ENCODE measurements at places on chromosomes 2 and 18.
A peak's percentile ranks its signal among the peaks of the same experiment; 100 is the strongest.

- DNase-seq, result no peak
These were observed 48.4 kb downstream of the NPPC start for GRCh38 chr2:231877533-231878456.

DNA sequence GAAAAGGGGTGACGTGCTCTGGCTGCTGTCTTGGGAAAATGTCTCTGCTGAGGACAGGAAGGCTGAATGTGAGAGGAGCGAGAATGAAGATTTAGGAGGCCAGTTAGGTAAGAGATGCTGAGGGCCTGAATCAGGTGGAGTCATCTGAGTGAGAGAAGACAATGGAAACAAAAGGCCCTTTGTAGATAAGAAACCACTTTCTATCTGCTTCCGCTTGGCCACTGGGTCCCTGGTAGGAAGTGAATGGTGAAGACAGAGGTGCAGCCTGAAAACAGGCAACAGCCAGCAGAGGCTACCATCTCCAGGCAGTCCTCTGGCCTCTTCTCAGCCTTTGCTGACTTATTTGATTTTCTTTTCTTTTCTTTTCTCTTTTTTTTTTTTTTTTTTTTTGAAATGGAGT lies 374.0 kb upstream of the SLC14A2 start:
- no peak for DNase-seq

GRCh38 chr2:226669905-226670304 lies 129.7 kb downstream of the IRS1 start:
- no peak for DNase-seq

GRCh38 chr2:82789851-82790205 lies 1669.3 kb downstream of the SUCLG1 start:
- DNase-seq, result no peak

DNA sequence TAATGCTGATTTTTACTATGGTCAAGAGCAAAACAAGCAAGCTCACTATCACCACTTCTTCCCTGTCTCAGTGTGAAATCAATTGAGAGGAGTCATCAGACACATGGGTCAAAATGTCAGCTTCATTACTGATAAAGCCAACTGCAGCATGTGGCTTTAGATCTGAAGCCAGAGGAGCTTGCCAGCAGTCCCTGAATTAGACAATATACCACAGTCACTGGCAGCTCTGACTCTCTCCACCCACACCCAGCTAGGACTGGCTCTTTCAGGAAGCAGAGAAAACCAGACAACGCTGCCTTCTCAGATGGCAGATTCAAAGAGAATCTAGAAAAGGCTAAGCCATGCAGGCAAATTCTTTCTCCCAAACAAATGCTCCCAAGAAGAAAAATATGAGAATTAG lies 20.0 kb upstream of the ASB18 start:
- DNase-seq, result no peak

DNA sequence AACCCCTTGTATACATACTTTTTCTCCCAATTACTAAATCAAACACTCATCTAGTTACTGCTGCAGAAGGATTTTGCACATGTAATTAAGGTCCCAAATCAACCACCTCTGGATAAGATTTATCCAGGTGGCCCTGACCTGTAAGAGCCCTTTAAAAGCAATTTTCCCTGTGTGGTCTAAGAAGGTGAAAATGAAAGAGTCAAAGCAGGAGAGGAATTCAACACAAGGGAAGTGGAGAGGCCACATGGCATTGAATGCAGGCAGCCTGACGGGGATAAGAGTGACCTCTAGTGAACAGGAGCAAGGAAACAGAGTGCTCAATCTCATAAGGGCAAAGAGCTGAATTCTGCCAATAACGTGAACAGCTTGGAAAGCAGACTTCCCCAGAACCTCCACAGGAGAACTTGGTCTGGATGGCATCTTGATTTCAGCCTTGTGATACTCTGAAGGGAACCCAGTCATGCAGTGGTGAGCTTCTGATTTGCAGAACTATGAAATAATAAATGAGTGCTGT lies 27.2 kb downstream of the PPP3R1 start:
- DNase-seq, result no peak

- no peak for DNase-seq
These were observed 41.2 kb downstream of the COL3A1 start for GRCh38 chr2:189015359-189015758.

GRCh38 chr2:8636721-8637636 lies 44.9 kb upstream of the ID2 start:
- DNase-seq, result no peak

DNA sequence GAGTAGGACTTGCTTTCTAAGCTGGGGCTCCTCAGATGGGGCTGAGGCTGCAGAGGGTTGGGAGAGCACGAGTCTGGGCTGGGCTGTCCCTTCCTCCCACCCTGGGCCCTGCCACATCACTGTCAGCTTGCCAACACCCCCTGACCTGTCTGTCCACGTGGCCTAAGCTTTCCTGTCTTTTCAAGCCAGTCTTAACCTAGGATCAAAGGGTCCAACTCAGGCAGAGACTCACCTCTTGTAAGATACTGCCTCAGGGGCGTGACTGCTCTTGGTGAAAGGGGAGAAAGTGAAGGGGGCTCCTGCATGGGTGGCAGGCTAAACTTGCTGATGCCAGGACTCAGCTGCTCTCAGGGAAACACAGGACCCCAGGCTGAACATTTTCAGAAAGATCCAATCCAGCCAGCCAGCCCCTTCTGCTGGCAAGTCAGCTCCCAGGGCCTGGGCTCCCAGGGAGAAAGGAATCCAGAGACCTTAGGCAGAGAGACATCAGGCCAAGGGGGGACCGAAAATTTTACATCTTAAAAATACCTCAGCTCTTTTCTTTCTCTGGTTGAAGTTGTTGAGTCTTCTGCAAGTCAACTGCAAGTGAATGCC lies 144.2 kb upstream of the ID2 start:
- no peak for DNase-seq

- no peak for DNase-seq
These were observed 1.4 kb downstream of the ITPRID2 start for GRCh38 chr2:181892799-181893435.

GRCh38 chr2:69279211-69279610 lies 107.8 kb downstream of the GFPT1 start:
- no peak for DNase-seq

- DNase-seq, result peak; percentile 12
These were observed 78.0 kb downstream of the TMEM182 start for GRCh38 chr2:102839668-102840388.

GRCh38 chr18:48398074-48398473 lies 11.1 kb downstream of the ZBTB7C start:
- no peak for DNase-seq

- DNase-seq, result no peak
These were observed 14.0 kb downstream of the ARHGAP25 start for GRCh38 chr2:68748568-68748967.

DNA sequence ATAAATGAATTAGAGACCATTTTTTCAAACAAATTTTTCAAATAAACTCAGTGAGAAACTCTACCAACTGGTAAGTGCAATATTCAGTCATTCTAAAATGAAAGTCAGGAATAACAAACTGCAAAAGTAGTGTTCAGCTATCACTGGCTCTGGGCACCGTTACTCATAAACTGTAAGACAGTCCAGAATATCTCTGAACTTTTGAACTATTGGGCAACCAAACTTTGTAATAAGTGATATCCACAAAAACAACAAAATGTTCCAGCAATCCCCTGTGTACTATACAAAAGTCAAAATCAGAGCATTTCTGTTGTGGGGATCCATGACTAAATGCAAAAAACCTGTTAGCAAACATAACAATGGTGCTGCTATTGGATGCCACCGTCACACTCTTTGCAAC lies 56.3 kb downstream of the SLC25A12 start:
- DNase-seq, result no peak

DNA sequence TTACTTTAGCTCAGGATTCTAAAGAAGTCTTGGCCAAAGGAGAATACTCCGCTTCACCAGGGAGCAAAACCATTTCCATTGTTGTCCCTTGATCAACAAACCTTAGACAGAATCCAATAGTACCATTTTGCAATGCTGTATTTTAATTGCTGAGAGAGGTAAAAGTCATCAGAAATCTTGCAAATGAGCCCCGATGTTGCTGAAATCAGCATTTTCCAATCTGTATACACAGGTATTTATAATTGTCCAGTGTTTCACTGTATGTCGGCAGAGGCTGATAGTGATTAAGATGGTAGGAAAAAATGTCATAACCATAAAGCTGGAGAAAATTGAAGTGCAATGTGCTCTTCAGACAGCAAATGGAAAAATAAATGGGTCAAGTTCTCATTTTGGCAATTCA lies 170.0 kb upstream of the ARL4C start:
- no peak for DNase-seq

DNA sequence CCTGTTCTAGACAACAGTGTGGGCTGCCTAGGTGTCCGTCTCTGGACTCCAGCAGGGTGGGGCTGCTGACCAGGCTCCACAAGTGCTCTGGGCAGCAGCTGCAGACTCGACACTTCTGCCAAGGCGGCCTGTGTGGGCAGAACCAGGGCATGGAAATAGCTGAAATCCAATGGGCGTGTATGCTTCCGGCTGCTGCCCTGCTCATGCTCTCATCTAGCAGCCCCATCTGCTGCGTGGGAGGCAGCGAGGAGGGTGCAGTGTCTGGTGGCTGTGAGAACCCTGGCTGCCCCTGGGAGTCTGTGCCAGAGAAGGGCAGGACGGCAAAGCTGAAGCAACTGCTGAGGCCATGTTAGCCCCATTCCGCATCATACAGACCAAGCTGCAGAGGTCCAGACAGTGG lies 174.9 kb downstream of the SOX11 start:
- DNase-seq, result no peak

DNA sequence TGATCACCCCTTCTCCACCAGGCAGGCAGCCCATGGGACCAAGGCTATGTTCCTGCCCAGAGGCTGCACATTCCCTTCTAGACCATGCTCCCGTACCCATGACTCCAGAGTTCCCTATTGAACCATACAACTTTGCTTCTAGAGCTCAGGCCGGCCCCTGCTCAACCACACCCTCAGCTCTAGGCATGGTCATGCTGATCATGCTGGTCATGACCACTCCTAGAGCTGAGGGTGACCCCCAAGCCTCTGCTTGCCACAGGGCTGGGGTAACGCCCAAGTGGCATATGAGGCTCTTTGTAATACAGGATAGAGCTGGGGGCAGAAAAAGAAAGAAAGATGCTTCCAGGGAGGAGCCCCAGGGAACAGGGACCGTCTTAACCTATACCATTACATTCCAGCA lies 301.8 kb downstream of the SP3 start:
- DNase-seq, result no peak

Measured in GM12891 (cell line).